CD4-positive, CD25-positive, alpha-beta regulatory T cell (primary cell): ENCODE measurements at places on chromosomes 5 and 9. TPM values are rescaled to one million over a fixed set of nuclear protein-coding genes. Genes with fewer than 3 reads are reported as not detected.

IFNK gene
- total RNA-seq = not detected

DNA sequence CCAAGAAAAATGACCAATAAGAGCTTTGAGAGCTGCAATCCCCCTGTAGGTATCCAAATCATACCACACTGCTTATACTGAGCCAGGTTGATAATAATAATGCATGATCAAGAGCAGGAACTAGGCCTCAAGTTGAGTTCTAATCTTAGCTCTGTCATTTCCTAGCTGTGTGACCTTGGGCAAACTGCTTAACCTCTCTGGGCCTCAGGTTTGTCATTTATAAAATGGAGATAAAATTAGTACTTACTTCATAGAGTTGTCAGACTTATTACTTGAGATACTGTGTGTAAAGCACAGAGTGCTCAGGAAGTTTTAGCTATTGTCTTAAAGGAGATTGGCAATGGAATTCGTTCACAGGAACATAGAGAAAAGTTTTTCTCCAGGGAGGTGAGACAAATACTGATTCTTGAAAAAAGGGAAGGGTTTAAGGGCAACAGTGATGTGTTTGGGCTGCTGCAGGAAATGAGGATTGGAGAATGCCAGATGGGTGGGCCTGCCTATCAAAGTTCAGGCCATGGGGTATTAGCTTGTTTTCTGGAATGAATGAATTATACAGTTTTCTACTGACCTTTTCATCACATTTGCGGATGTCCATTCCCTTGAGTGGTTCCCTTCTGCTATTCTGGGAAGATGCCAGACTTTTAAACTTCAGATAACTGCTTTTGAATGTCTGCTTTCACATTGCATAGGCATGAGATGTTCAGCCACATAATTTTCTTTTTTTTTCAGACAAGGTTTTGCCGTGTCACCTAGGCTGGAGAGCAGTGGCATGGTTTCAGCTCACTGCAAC is 10.2 kb upstream of the ATP6V0E1 start:
- DNase-seq = no peak

DNA sequence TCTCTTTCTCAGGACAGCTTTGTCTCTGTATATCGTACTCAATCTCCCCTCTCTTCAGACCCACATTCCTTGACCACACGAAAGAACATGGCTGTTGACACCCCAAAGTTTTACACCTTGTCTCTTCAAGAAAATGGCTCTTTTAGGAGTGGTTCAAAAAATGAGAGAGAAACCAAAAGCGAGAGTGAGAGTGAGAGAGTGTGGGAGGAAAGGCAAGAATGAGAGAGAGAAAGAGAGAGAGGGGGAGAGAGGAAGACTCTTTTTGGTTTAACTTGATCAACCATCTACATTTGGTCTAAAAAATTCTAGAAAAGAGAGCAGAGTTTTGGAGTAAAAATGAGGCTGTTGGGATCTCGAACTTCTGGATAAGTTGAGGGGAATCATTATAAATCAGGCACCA is 581.8 kb upstream of the WWC1 start:
- DNase-seq = no peak

GRCh38 chr9:2198956-2199635 is 183.9 kb downstream of the SMARCA2 start:
- no peak for DNase-seq

GRCh38 chr5:61534481-61535267 is 202.6 kb downstream of the ZSWIM6 start:
- no peak for DNase-seq

DNA sequence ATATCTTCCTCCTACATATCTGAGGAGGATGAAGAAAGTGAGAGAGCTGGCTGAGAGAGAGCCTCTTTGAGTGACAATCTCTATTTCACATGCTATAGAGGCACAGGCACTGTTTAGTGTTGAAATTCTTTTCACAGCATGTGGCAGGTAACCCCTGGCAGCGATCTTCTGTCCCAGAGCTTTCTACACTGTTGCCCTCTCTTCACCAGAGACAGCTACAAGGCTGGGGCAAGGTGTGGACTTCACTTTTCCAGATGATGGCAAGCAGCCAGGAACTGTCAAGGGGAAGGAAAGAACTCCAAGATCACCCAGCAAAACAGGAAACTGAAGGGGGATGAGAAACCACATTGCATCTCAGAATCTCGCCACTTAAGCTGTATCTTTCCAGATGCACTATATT is 205.2 kb downstream of the CAAP1 start:
- no peak for DNase-seq

IL9 gene
- not detected for total RNA-seq

DNA sequence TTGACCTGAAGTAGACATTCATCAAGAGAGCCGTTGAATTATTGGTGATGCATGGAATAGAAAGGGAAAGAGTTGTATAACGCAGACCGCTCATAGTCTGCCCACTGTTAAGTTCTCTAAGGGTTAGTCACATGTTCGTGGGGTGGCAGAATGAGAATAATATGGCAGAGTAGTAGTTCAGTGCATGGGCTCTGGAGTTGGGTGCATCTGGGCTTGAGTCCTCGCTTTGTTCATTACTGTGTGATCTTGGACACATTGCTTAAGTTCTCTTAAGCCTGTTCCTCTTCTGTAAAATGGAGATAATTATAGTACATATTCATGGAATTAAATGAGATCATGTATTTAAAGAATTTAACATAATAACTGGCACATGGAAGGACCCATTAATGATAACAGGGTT is 23.6 kb downstream of the TNPO1 start:
- DNase-seq = no peak

DNA sequence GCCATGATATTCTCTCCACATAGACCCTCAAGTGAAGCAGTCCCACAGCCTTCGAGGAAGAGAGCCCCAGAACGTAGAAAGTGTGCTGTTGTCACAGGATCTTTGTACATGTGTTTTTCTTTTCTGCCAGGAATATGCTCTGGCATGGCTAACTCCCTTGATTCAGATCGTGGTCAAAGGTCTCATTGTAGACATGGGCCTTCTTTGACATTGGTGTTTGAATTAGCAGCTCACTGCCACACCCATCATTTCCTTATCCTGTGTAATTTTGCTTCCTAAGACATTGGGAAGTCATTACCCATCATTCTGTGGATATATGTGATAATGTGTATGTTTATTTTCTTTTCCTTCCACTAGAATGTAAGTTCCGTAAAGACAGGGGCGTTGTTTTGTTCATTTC is 25.5 kb downstream of the MTRR start:
- DNase-seq = no peak

- DNase-seq = no peak
Observed at GRCh38 chr9:94081864-94082463, 2.3 kb upstream of the PTPDC1 start.

DNA sequence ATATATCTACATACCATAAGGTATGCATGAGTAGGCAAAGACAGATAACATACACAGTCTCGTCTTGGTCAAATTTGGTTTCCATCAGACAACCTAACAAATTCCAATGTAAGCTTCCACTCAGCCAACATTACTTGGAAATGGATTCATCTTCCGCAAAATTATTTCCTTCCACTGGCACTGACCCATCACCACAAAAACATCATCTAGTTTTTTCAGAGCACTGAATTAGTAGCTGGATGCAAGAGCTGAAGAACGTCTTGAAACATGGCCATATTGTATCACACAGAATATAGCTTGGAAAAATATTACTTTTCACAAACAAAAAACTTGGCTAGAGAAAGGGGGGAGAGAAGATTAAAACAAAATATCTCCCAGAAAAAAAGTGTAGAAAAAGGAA is 73.5 kb downstream of the EFNA5 start:
- no peak for DNase-seq

GRCh38 chr5:136712628-136713027 is 347.3 kb upstream of the TRPC7 start:
- DNase-seq = no peak

- no peak for DNase-seq
Observed at GRCh38 chr9:86792136-86792535, 155.2 kb downstream of the GAS1 start.

- DNase-seq = no peak
Observed at GRCh38 chr9:76255781-76256455, 138.3 kb downstream of the RFK start.

DNA sequence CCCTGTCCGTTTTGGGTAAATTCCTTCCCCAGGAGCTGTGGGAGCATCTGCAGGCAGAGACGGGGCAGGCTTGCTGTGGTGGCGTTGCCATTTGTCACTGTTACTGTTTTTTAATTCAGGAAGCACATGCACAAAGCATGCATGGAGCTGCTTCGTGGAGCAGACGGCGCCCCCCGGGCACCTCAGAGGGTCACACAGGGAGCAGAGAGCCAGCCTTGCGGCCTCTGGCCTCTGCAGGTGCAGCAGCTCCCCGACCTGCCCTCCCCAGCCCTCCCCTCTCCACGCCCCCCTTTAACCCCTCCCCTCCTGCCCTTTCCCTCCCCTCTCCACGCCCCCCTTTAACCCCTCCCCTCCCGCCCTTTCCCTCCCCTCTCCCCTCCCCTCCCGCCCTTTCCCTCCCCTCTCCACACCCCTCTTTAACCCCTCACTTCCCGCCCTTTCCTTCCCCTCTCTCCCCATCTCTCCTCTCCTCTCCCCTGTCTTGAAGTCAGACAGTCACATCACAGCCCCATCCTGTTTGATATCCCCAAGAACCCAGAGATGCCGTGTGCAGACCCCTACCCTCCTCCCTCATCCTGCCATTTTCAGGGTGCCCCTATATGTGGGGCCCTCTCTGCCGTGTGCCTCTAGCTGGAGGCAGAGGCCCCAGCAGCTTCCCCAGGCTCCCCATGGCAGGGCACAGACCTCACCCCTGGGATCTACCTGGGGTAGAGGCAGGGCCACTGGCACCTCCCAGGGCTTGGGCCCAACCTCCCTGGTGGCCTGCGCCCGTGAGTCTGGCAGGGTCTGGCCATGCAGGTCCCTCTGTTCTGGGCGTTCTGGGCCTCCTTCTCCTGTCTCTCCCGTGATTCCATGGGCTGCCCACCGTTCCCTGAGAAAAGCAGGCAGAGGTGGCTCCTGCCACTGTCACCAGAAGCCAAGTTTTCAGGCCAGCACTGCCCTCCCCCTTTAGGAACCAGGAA is 29.6 kb upstream of the UBAC1 start:
- peak; percentile 49 for DNase-seq

DNA sequence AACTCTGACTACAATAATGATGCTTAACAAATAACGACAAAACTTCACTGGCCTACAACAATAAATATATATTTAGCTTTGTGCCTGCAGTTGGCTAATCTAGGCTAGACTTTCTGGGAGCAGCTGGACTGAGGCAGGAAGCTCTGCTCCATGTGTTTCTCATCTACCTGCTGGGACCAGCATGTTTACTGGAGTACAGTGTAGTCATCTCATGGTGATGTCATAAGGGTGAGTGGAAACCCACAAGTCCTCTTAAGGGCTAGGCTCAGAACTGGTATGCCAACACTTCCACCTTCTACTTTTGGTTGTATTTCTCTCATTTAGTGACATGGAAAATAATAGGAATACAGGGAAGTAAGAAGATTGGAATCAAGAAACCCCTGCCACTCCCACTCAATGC is 85.7 kb upstream of the NIPBL start:
- no peak for DNase-seq

DNA sequence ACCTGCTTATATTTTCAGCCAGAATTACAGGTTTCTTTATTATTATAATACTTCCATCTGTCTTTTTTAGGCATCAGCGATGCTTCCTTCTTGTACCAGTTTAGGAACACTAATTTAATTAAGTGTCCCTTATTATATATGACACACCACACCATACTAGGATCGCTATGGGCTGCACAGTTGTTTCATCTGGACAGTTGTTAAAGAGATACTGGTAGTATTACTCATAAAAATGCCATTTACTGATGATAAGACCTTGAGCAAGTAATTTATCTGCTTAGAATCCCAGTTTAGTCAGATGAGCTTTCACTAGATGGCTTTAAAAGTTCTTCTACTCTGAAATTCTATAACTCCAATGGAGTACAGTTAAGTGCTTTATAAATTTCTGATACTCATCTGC is 17.1 kb downstream of the ARSK start:
- DNase-seq = no peak
